ENCODE measurements at places on chromosomes 2 and 18.

DNA sequence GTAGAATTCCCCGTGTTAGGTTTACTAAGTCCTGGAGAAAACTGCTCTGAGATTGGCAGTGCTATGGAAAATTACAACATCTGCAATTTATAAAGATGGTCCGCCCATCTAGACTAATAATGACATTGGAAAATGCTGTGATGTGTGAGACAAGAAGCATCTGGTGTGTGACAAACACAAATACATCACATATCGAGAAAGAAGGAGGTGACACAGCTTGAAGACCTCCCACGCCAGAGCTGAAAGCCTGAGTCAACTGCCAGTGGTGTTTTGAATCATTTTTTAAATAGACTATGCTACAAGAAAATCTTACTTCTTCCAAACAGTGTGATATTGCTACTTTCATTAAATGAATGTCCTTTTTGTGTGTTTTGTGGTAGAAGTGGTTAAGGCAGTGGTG, 8.6 kb upstream of the ANO7 start:
- DNase-seq = no peak

DNA sequence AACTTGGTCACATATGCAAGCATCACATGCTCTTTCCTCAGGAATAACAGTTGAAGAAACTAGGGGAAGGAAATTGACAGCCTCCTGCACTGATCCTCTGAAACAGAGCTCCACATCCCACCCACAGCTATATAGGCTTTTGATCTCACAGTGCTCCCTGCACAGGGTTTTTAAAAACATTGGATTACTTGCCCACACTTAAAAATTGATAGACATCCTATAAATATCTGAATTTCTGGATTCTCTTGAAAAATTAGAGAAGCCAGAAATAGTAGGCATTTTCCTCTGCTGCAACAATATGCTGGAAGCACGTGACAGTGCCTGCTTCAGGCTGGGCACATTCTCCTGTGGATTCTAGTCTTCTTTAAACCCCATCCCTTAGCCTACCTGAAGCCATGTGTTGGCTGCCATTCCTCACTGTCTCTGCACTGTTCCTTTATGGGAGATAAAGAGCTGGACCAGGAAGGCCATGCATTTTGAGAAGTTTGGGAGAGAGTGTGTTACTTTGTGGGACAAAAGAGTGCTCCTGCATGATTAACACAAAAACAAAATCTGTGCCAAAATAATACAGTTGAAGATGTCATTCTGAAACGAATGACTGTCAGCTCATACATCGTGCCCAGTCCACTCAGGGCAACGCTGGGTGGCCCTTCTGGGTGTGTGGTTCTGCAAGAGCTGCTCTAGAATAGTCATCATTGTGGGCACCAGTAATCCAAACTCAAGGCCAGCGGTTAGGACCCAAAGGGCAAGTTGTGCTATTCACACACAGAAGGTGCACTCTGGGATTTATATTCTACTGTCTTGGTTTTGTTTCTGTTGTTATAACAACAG, 59.8 kb downstream of the GYPC start:
- no peak for DNase-seq

DNA sequence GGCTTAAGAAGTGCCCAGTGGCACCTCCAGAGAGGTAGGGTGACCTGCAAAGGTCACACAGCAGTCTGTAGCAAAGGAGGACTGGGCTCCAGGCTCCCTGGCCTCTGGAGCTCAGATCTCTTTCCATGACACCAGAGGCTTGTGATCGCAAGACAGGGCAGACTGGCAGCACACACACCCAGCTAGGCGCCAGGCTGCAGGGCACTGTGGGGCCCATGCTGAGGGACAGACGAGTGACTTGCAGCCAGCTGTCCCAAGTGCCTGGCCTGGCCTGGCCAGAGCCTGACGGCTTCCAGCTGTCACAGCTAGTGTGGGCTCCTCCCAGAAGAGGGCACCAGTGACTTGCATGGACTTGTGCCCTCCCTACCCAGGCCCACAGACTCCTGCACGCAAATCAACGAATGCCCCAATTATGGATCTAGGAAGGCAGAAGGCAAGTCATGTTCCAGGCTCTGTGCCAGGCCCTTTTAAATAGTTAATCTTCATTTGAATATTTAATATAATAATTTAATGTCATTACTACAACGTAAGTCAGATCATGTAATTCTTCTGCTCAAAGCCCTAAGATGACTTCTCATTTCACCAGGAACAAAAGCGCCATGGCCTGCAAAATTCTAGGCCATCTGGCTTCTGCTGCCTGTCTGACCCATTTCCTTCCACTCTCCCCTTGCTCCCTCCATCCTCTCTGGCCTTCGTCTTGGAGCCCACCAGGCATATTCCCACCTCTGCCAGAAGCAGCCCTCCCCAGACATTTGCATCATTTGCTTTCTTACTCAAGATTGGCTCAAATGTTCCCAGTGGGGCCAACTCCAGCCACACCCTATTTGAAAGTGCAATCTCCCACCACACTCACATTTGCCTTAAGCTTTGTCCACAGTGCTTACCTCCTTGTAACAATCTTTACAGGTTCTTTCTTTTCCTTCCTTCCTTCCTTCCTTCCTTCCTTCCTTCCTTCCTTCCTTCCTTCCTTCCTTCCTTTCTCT, 3.7 kb upstream of the SPEG start:
- no peak for DNase-seq

DNA sequence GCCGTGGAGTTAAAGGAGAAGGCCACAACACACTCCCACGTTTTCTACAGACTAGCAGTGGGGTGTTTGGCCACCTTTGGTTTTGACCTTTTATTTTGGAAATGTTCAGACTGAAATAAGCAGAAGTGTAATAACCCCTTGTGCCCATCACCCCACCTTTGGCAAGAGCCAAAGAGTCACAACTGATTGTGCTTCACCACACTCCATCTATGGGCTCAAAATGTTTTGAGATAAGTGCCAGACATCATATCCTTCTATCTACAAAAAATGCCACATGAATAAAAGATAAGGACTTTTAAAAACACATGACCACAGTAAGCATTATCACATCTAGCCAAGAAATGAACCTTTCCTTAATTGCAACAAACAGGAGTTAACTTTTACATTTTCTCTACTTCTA, 9.9 kb upstream of the GPR35 start:
- DNase-seq = no peak

- no peak for DNase-seq
These were observed 110.5 kb upstream of the NCK2 start for GRCh38 chr2:105634198-105634597.
